GM04504 (cell line): ENCODE measurements at places on chromosomes 12 and 14.

- DNase-seq, result peak; percentile 50
These were observed 157.2 kb downstream of the PAX9 start for GRCh38 chr14:36818794-36819384.

DNA sequence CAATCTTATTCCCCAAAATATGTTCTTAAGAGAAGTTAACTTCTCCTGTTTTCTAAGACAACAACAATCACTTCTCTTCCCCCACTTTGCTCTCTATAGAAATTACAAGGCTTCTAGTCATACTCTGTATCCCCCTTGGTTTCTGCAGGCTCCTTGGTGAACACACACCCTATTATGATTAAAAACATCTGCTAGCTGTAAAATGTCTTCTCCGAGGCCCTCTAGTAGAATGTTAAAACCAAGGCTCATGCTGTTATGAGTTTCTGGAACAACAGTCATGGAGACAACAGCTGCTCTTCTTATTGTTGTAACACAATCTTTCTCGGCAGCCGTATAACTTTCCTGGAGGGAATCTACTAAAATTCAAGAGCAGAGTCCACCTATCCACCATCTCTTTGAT, 397.5 kb upstream of the CCDC196 start:
- DNase-seq, result no peak

- no peak for DNase-seq
These were observed 28.7 kb downstream of the ZFYVE26 start for GRCh38 chr14:67787673-67788072.

- DNase-seq, result no peak
These were observed 127.2 kb downstream of the SLC15A5 start for GRCh38 chr12:16150276-16150675.

DNA sequence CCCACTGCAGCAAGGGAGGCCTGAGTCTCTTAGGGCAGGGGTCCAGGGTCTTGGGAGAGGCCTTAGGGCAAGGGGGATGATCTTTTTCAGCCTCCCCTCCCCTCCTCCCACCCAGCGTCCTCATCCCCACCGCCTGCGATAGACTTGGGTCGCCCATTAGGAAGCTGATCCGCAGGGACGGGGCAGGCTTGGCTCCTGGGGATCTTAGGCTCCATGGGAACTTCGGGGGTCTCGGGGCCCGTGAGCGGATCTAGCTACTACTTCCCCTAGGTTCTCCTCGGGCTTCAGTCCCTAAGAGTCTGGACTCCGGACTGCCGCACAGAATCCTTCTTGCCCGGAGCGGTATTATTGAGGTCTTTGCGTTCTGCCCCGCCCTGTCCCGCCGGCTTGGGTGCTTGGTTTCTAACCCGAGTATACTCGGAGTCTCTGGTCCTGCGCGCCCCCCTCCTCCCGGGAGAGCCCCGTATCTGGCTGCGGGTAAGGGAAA, 2.2 kb upstream of the PTHLH start:
- DNase-seq, result no peak

- DNase-seq, result no peak
These were observed 37.2 kb upstream of the HDAC7 start for GRCh38 chr12:47856721-47857575.

DNA sequence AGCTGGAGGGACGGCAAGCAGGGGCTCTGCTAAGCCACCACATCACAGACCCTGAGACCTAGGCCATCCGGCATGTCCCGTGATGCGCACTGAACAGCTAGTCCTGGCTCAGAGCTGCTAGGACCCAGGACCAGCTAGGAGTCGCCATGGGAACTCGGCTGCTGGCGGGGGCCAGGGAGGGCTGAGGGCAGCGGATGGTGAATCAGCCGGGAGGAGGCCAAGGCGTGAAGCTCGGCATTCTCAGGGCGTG, 5.1 kb downstream of the AHNAK2 start:
- DNase-seq, result peak; percentile 93

DNA sequence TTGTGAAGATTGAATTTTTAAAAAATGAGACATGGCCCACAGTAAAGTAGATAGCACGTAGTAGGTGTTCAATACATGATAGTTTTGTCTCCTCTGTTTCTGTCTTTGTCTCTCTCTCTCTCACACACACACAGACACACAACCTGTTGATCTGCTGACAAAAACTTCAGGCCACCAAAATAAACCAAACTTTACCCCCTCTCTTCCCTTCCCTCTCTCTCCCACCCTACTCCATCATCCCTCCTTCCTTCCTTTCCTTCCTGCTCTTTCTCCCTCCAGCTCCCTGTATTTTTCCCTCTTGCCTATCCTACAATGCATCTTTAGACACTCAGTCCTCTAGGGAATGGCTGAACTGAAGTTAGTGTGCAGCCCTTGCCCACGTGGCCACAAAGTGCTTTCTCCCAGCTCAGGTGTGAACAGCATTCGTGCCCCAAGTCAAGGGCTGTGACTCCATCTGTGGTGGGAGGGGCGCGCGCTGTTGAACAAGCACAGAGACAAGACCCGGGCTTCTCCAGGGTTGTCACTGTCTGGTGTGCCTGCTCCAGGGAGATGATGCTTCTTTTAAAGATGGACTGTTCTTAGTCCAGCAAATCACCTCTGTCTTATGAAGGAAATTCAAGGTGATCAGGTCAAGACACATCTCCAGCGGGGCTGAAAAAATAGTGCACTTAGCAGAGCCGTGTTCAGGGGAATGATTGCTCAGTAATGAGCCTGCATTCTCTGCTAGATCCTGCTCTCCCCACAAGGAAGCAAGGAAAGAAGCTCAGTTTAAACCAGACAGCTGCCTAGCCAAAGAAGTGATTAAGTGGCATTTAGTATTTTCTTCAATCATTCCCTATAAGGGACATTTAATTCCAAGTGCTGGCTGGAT, 75.3 kb downstream of the WSCD2 start:
- no peak for DNase-seq

DNA sequence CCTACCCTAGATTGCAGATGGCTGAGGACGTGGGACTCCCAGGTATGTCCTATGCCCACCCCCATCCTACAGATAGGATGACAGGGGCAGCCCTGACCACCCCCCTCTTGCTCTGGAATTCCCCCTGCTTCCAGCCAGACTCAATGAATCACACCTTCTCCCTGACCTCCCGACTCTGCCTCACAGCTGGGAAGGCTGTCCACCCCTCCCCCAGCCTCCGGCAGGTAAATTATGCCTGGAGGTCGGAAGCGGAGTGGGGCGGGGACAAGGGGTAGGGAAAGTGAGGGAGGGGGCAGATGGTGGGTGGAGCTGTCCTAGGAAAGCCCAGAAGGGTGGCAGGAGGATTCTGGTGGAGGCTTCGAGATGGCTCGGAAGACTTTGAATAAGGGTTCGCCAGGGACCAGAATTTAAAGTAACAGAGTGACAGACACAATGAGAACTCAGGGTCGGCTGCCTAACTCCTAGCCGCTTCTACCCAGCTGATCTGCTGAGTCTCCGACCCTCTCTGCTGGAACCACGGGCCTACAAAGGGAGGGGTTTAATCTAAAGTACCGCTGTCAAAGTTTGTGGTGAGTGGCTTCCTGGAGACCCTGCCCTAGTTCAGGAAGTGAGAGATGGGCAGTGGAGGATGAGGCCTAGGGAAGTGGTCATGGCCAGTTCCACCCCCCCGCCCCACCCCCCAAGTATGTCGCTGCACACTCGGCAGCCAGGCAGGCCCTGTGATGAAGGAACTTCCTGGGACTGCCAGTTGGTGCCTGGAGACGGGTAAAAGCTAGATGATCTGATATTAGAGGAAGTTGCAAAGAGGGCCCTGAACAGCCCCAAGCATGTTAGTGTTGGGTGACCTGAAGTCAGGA, 4.2 kb downstream of the PLEKHG3 start:
- DNase-seq, result no peak

DNA sequence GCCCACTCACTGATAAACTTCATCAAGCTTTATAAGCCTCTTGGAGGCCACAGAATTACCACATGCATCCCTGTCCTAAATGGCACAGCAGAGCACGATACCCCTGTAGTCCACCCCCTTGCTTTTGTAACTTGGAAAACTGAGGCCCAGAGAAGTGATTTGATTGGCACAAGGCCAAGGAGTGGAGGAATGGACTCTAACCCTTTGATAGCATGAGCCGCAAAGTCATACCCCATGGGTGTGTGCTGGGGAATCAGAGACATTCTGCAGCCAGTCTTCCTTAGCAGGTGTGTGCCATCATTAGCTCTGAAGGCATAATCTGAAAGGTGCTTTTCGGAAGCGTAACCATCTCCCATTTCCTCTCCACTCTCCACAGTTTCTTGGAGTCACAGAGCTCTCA, 28.5 kb upstream of the PWP1 start:
- DNase-seq, result no peak

DNA sequence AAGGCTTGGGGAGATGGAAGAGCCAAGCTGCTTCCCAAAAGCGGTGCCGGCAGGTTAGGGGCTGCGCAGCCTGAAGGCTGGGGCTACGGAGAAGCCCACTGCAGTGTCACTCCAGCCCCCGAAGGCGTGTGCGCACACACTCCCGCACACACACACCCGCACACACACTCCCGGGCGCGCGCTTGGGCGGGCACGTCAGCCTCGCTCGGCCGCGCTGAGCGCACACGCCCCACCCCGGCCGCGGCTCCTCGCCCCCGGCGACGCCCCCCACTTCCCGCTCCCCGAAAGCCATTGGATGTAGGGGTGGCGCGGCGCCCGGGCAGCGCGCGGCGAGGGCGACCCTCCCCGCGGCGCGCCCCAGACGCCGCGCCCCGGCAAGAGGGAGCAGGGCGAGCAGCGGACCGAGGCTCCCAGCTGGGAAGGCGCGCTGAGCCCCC, at the start of gene KCNK10:
TSS of gene KCNK10 (minus strand) at position 184 of the 437 bp plus-strand sequence. CDS start 471 bp downstream, outside the sequence.
- no peak for DNase-seq

DNA sequence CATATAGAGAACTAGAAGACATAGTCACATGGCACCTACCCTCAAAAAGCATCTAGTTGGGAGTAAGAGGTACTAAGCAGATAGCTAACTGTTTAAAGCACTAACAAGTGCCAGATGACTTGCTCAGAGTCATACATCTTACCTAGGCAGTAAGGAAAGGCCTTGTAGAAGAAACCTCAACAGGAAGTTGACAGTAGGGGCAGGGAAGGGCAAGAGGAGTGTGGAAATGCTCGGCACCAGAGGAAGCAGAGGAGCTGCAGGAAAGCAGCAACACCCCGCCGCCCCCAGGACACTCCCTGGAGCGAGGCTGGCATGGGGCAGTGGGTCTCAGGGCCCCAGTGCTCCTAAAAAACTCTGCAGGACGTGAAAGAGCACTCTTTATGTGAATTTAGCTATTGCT, 92.9 kb downstream of the PPP2R5C start:
- DNase-seq, result no peak

DNA sequence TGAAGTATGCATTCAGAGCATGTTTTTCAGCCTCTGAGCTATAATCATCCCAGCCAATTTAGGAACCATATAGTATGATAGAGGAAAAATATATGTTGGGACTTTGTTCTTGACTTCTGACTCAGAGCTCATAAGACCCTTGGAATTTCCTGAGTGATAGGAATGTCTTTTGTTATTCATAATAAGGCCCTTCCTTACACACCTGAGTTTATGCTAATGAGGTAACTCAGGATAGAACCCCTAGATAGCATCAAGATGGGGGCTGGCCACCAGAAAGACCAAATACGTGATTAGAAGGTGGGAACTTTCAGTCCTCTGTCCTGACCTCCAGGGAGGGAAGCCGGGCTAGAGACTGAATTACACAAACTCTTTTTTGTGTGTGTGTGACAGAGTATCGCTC, 32.4 kb upstream of the PLEK2 start:
- DNase-seq, result no peak

GRCh38 chr12:7951671-7952070, 15.7 kb upstream of the SLC2A3 start:
- DNase-seq, result no peak

- DNase-seq, result no peak
These were observed 165.0 kb downstream of the GRIN2B start for GRCh38 chr12:13816394-13816793.

- no peak for DNase-seq
These were observed 55.4 kb downstream of the SSPN start for GRCh38 chr12:26250801-26251200.

DNA sequence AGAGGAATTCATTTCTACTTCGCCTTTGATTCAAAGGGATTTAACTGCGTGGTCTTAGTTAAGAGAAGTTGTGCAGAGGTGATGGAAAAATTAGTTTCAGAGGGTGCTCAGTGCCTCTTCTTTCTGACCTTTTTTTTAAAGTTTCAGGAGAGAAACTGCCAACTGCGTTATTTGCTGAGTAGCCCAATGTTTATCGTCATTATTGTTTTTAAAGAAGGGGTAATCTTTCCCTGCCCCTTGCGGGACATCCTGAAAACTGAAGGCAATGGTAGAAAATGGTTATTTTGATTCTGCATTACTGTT, 11.0 kb downstream of the OTX2 start:
- DNase-seq, result no peak

- no peak for DNase-seq
These were observed 123.3 kb downstream of the NCOR2 start for GRCh38 chr12:124443931-124444712.

DNA sequence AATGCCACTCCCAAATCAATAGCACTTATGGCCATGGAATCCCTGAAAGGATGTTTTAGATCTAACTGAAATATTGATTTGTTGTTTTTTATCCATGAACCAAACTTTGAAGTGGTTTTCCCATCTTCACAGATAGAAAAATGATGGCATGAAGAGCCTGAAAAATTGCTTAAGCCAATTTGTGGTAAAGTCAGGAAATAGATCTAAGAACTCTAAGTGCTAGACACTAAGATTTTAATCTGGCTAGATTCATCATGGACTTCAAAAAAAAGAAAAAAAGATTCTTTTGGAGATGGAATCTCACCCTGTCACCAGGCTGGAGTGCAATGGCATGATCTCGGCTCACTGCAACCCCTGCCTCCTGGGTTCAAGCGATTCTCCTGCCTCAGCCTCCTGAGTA, 45.0 kb upstream of the STRN3 start:
- no peak for DNase-seq

DNA sequence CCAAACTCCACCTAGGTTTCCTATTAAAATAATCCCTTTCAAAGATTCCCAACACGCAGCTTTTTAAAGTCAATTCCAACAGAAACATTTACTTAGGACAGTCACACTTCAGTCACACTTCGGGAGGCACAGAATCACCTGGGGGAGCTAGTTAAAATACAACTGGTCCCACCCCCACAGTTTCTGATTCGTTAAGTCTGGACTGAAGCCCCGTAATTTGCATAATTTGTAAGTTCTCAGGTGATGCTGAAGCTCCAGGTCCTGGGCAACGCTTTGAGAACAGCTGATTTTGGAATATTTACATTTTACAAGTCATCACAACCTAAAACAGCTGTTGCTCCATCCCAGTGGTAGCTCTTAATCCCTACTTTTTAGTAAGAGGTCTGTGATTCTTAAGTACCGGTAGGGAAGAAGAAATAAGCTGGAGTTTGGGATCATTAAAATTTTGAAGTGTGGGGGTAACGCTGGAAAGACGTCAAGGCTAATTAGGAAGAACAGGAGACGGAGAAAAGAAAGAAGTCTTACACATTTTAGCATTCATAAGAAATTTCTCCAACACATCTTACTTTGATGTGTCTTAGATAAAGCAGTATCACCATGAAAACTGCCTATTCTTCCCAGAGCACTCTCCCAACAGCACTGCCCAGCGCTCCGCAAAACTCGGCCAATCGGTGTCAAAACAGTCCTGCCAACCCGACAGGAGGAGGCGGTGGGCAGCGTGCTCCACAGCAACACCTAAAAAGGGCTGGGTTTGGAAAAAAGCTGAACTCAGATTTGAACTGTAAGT, 1.1 kb downstream of the IPO8 start:
- DNase-seq, result no peak

GRCh38 chr14:23862513-23862912, 91.1 kb upstream of the DHRS4 start:
- no peak for DNase-seq

GRCh38 chr14:99497894-99498293, 16.7 kb downstream of the CCNK start:
- DNase-seq, result no peak

GRCh38 chr14:104550861-104551728, 28.5 kb upstream of the C14orf180 start:
- DNase-seq, result no peak

- no peak for DNase-seq
These were observed 21.0 kb downstream of the ASPG start for GRCh38 chr14:104106471-104106991.
